ENCODE measurements at places on chromosomes 5 and 9.

DNA sequence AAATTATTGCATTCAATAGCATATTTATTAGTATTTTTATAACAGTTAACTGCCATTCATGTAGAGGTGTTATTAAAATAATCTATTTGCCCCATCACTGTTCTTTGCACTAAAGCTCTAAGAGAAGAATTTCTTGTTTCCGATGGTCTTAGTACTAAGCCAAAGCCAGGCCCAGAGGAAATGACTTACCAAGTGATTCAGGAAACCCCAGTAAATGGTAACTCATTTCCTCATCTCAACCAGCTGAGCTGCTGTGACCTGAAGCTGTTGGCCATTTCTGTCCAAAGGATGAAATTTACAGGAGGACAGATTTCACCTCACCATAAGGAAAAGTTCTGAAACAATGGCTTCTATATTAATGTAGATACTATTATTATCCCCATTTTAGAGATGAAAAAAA lies 117.0 kb downstream of the PIK3R1 start:
- peak; percentile 51 for DNase-seq

DNA sequence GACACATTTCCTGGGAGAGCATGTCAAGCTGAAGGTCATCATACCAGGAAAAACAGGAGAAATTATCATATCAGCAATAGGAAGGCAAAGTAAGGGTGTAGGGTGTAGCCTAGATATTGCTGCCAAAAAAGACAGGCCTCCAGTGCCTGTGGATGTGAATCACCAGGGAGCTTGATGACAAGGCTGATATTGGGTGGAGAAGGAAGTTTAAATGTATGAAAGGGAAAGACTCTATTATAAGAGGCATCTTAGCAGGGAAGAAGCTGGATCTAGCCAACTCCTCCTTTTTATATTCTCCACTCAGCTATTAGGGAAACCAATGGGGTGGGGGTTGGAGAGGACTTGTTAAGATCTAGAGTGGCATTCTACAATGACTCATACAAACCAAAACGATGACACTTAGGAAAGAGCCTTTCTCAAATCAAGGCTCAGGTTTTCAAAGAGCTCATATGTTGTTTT lies 13.4 kb upstream of the TXNDC8 start:
- peak; percentile 92 for DNase-seq

DNA sequence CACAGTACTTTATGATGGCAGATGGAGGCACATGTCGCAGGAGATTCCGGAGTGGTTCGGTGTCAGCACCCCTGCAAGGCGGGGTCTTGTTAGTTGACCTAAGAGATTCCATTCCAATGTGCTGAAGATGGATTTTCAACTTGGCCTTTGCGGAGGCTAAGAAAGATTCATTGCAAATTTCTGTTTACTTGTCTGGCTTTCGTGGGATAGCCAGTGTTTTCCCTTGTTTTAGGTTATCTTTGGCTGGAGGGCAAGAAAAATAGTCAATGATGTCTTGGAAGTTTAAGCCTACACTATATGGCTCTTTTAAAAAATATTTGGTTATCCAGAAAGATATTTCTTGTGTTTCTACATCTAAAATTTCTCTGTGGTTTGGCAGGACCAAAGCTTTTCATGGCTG lies 123.6 kb upstream of the PTCH1 start:
- no peak for DNase-seq

DNA sequence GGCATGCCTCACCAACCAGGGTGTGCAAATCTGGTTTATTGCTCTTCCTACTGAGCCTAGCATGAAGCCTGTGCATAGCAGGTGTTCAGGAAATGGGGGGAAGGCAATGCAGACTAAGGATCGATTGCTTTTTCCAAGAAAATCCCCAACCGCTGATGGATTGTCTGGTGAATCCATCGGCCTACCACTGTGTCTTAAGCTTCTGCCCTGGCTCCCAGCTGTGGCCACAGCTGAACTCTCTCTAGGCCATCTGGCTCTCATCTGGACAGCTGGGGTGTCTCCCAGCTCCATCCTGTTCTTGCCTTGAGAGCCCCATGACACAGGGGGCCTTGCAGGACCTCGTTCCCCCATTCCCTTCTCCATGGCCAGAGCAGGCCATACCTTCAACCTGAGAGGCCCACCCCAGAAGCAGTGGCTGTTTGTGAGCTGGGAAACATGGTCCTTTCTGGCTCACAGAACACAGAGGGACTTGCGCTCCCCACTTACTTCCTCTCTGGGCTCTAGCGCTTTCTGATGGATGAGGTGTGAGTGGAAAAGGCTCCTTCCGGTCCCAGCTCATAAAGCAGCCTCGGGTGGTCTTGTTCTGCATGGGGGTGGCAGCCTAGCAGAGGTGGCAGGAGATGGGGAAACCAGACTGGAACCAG lies 41.8 kb downstream of the COL27A1 start:
- DNase-seq, result no peak

DNA sequence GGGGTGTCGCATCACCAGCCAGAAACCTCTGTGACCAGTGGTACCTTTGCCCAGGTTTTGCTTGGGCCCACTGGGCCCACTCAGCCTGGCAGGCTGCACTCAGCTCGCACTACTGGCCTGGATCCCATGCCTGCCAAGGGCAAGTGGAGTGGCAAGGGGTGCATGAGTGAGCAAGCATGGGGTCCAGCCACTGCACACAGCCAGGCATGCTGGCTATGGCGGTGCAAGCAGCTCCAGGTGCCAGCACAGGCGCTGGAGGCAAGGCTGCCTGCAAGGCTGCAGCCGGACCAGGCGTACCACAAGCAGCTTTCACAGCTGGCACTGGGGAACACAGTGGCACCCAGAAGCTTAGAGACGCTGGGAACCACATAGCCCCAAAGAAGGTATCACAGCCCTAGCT lies 80.1 kb downstream of the NLN start:
- DNase-seq, result no peak

GRCh38 chr5:152676196-152676595 lies 271.1 kb upstream of the NMUR2 start:
- DNase-seq, result no peak

GRCh38 chr9:126173401-126173800 lies 153.2 kb upstream of the MVB12B start:
- no peak for DNase-seq
